Sigmoid colon (tissue), 7 donors: ENCODE measurements at places on chromosomes 5 and 9. TPM values are rescaled to one million over a fixed set of nuclear protein-coding genes. Genes with fewer than 3 reads are reported as not detected.

RNF183 gene
- not detected for total RNA-seq

CDH6 gene
- total RNA-seq = 1.6 TPM

LPAR1 gene
- total RNA-seq = 62.4 TPM

DNA sequence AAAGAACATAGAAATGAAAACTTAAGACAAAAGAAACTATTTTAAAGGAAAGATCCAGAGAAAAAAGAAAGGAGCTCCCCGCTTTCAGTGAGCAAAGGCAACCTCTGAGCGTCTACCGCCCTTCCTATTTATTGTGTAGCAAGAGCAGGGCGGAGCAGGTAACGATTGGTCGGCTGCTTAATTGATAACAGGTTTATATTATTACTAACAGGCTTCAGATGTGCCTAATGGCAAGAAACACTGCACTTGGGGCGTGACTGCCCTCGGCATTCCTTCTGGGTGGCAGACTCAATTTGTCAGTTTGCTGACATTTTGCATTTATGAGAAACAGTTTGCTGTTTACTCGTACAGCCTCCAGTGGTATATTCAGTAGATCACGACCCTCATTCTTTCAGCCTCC is 482.7 kb upstream of the C9orf72 start:
- no peak for DNase-seq

GRCh38 chr9:135586601-135587109 is 25.1 kb downstream of the PAEP start:
- peak; percentile 41 for DNase-seq

GRCh38 chr5:158354958-158355357 is 496.0 kb upstream of the CLINT1 start:
- DNase-seq = no peak

DNA sequence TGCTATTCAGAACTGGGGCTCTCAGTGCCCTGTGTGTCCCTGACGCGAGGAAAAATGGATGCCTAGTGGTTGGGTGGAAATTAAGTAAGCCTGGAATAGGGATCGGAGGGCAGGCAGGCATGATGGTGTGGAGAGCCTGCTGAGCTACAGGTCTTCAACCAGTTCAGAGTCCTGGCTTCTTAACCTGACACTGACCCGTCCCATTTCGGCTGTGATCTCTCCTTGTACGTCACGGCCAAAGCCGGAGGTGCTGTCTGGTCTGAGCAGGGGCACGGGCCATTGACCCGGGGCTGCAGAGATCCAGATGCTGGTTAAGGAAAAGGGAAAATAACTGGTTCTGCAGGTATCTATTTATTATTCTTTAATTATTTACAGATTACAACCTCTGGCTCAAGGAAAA is 27.9 kb downstream of the RHOBTB3 start:
- DNase-seq = no peak

GRCh38 chr9:3823842-3824475 is 298.2 kb upstream of the RFX3 start:
- DNase-seq = no peak

- no peak for DNase-seq
Observed at GRCh38 chr9:33651125-33651524, 127.1 kb downstream of the ANKRD18B start.

GRCh38 chr5:167030500-167031120 is 1260.8 kb upstream of the WWC1 start:
- DNase-seq = no peak

DOLK gene
- 6.2 TPM for total RNA-seq

BHMT2 gene
- 36.8 TPM for total RNA-seq

- no peak for DNase-seq
Observed at GRCh38 chr9:134781591-134782302, 98.9 kb upstream of the FCN2 start.

DNA sequence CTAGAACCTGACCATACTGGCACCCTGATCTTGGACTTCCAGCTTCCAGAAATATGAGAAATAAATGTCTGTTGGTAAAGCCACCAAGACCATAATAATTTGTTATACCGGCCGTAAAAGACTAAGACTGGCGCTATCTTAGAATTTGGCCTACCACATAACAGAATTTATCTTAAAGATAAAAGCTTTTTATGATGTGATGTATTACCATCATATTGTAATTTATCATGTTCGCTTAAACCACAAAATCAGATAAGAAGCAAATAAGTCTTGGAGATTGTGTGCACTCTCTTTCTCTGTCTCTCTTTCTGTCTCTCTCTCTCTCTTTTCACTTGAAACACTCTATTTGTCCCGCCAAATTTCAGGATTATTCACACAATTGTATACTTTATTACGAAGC is 35.6 kb downstream of the FST start:
- no peak for DNase-seq

- no peak for DNase-seq
Observed at GRCh38 chr9:122808141-122808540, 8.2 kb downstream of the OR1K1 start.

SLC23A1 gene
- total RNA-seq = not detected
